ENCODE measurements at places on chromosomes 3 and 15.

- no peak for DNase-seq
These were observed 105.6 kb upstream of the TGFBR2 start for GRCh38 chr3:30500666-30501399.

GRCh38 chr3:194711286-194711685 is 25.6 kb downstream of the FAM43A start:
- DNase-seq = no peak

GRCh38 chr3:6220447-6220846 is 640.5 kb upstream of the GRM7 start:
- no peak for DNase-seq

GRCh38 chr3:184388164-184388935 is 8.5 kb downstream of the CHRD start:
- DNase-seq = no peak

GRCh38 chr15:82849556-82850512 is 40.4 kb downstream of the WHAMM start:
- DNase-seq = peak; percentile 21

- no peak for DNase-seq
These were observed 2.8 kb upstream of the CD47 start for GRCh38 chr3:108093616-108094015.

GRCh38 chr15:35958021-35958420 is 412.1 kb upstream of the DPH6 start:
- DNase-seq = no peak

DNA sequence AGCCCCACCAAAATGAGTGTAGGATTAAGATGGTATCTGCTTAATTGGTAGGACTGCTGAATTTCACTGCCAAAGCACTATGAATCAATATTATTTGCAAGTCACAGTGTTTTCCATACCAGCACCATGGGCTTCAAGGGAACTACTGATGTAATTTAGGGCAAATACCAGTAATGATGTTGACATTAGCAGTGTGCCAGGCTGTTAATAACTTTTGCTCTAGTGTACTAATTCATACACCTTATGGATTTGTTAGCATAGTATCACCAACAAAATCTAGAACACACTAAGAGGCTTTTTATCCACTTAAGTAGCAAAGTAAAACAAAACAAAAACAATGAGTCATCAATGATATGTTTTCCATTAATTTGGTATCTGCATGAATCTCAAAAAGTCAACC is 888.2 kb downstream of the CADM2 start:
- no peak for DNase-seq

DNA sequence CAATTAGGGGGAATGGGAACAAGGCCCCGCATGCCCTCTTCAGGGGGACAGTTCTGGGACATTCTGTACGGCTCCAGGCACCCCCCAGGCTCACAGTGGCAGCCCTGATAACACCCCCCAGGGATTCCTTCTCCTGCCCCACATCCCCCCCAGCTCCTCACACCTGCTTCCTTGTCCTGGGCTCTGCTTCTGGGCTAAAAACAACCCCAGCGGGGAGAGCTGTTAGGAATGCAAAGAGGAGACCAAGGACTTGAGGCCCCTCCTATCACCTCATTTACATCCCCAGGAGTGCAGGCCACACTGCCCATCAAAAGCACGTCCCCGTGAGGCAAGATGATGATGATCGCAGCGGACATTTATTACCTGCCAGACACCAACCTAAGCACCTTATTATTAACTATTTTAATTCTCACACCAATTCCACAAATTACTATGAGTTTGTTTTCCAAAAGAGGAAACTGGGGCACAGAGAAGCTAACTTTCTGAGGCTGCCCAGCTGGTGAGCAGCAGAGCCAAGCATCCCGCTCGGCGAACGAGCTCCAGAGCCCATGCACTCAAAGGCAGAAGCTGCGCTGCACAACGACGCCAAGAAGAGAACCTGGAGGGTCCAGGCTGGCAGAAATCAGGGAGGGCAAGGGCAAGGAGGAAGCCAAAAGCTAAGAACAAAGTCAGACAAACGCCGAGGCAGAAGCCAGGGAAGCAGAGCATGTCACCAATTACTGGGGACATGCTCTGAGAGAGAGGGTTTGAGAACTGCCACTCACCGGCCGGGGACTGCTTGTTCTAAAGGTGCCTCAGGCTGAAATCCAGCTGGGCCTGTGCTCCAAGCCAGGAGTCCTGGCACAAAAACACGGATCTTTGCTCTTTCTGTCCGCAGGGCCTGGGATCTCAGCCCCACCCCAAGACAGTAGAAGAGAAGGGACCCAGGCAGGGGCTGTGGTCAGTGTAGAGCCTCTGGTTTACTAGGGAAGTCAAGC is 76.2 kb upstream of the NSMCE3 start:
- no peak for DNase-seq

DNA sequence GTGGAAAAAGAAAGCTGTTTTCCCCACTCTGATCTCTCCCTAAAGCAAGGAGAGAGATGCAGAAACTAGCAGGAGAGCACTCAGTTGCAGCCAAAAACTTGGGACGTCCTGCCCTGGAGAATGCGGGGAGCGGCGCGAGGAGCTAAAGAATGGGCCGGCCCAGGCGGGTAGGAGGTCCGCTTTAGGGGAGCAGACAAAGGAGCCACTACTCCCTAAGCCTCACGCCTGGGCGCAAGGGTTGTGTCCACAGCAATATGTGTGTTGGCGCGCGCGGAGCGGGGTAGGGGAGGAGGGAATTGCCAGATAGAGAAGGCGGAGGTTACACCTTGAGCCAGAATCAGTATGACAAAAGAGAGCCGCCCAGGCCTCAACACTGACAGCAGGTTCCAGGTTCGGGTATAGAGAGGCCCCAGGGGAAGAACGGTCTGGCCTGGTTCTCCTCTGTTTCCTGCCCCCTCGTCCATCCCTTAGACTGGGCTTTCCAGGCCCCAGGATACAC is 2.9 kb downstream of the WNT5A start:
- no peak for DNase-seq

DNA sequence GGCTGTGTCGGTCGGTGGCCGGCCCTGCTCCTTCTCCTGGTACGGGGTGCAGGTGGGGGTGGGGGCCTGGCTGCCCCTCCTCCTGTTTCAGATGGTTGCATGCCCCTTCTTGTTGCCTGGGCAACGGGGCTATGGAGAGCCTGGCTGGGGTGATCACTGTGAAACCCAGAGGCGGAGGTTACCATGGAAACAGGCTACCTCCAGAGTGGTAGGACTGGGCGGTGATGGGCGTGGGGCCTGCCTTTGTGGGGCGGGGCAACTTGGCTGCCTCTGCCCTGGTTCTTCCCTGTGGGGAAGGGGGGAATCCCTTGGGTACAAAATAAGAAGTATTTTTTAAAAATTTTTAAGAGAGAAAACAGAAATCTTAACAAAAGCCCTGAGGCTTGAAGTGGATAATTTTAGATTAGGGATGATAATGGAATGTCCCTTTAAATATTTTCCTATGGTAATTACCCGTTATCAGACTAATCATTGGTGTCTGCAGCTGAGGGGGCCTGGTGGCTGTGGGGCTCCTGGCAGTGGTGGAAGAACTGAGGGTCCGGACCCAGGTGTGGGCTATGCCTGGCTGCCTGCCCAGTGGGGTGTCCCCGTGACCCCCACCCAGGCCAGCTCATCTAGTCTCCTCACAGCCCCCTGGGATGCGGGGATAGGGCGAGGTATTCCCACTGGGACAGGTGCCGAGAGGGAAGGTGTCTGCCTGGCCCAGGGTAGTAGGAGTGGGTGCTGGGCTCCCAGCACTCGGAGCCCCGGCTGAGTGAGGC is 32.5 kb downstream of the PLXNA1 start:
- DNase-seq = no peak

- DNase-seq = no peak
These were observed 99.6 kb upstream of the ETV5 start for GRCh38 chr3:186208296-186208989.

- peak; percentile 14 for DNase-seq
These were observed 1.2 kb downstream of the ACP3 start for GRCh38 chr3:132318451-132318850.

- DNase-seq = no peak
These were observed 318.8 kb upstream of the GBE1 start for GRCh38 chr3:82080261-82080660.

GRCh38 chr15:81724536-81724935 is 321.3 kb downstream of the MEX3B start:
- no peak for DNase-seq

DNA sequence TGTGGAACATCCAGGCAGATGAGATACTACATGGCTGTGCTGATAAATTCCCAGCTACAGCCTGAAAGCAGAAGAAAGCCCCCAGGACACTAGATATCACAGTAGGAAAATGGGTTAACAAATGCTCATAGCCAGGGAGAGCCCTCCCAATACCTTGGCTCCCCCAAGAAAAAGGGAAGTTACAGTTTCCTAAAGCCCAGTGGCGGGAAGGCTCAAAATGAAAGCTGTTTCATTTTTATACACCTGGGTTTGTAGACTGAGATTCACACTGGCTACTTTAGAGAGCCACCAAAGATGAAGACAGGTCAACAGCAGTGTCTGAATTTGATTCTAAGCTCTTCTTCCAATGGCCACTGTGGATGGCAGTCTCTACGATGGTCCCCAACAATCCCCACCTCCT is 55.0 kb upstream of the TOPAZ1 start:
- no peak for DNase-seq

GRCh38 chr15:42999201-42999779 is 78.7 kb upstream of the TTBK2 start:
- no peak for DNase-seq

GRCh38 chr3:53571264-53571663 is 76.9 kb downstream of the CACNA1D start:
- DNase-seq = no peak

DNA sequence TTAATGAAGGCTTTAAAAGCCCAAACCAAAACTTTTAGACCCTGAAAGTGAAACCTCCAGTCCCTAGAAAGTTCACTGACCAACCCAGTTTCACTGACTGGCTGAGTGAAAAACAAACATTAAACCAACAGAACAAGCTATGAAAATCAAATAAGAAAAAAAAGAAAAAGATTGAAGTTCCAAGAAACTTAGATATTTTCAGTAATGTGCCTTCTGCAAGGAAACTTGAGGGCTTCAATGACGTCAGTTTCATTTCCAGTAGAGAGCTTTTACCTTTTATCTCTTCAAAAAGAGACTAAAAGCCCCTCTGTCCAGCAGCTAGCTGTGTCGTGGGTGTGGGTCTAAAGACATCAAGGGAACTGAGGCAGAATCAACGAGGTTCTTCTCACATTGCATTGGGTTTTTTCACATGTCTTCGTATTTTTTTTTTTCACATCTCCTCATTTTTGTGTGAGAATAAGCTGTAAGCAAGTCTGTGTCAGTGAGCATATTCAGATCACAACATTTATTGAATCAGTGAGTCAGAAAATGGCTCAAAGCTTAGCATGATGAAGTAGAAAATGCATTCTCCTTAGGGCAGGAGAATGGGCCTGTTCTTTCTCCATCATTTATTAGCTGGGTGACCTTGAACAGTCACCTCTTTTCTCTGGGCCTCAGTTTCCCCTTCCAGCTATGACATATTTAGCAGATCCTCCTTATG is 54.8 kb upstream of the BCL6 start:
- no peak for DNase-seq

DNA sequence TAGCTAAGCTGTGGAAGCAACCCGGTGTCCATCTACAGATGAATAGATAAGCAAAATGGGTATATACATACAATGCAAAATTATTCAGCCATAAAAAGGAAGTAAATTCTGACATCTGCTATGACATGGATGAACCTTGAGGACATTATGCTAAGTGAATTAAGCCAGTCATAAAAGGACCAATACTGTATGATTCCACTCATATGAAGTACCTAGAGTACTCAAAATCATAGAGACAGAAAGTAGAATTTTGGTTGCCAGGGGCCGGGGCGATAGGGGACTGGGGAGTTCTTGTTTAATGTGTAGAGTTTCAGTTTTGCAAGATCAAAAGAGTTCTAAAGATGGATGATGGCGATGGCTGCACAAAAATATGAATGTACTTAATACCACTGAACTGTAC is 10.3 kb downstream of the EID1 start:
- no peak for DNase-seq

- DNase-seq = peak; percentile 29
These were observed 195.5 kb downstream of the LPP start for GRCh38 chr3:188349351-188349901.

DNA sequence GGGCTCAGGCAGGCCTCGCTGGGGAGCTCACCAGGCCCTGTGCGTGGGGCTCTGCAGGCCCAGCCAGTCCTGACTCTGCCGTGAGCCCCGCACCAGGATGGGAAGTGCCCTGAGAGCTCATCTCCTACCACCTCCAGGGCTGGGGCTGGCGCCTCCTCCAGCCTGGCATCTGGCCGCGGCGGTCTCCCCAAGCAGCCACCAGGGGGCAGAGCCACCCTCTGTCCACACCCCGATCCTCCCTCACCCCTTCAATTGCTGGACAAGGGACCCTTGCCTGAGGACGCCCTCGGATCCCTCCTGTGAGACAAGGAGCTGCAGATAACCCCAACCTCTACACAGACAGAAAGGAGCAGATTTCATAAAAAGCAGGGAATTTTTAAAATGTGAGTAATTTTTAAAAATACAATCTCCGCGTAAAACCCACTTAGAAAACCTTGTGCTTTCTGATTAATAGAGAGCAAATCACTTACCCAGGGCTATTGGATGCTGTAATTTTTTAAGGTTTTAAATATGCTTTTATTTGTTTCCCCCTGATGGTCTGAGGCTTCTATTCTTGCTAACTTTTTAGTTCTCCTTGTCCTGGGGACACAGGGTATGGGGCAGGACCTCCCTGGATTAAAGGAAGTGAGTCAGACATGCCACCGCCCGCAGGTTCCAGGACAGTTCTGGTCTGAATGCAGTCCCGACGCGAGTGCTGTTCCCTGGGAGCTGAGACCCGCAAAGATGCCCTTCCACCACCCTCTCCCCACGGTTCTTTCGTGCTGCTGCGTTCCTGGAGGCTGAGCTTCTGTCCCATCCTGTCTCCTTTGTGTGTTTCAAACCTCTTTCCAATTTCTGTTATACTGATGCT is 52.3 kb upstream of the CHRNA7 start:
- DNase-seq = peak; percentile 54

GRCh38 chr3:190076601-190077394 is 43.9 kb downstream of the P3H2 start:
- peak; percentile 95 for DNase-seq

GRCh38 chr3:119965692-119966091 is 128.6 kb downstream of the GSK3B start:
- no peak for DNase-seq
